ENCODE measurements at places on chromosomes 1 and 21.

GRCh38 chr1:97980530-97980929, 59.7 kb upstream of the DPYD start:
- DNase-seq: no peak

- no peak for DNase-seq
Measured at GRCh38 chr21:14817311-14817710, 247.5 kb downstream of the NRIP1 start.

GRCh38 chr21:17813353-17813752, 5.8 kb downstream of the C21orf91 start:
- DNase-seq: no peak

- no peak for DNase-seq
Measured at GRCh38 chr1:160777486-160778089, 18.4 kb upstream of the LY9 start.

- DNase-seq: no peak
Measured at GRCh38 chr21:39319251-39319756, 5.9 kb upstream of the BRWD1 start.

GRCh38 chr21:22925032-22925431, 1926.8 kb downstream of the NCAM2 start:
- DNase-seq: no peak

DNA sequence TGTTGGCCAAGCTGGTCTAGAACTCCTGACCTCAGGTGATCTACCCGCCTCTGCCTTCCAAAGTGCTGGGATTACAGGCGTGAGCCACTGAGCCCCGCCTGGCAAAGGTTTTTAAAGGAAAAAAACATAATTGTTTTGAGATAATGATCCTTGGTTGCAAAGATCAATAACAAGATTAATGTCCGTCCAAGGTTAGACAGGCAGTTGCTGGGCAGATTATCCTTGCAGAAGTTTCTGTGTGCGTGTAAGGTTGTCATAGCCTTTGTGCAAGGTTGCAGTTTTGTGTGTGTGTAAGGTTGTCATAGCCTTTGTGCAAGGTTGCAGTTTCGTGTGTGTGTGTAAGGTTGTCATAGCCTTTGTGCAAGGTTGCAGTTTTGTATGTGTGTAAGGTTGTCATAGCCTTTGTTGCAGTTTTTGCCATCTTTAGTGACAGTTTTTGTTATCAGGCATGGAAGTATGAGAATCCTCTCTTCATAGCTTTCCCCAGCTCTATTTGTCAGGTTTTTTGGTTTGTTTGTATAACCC, 3.6 kb downstream of the YBEY start:
- DNase-seq: no peak

- DNase-seq: no peak
Measured at GRCh38 chr1:209414803-209415329, 168.6 kb upstream of the CAMK1G start.

DNA sequence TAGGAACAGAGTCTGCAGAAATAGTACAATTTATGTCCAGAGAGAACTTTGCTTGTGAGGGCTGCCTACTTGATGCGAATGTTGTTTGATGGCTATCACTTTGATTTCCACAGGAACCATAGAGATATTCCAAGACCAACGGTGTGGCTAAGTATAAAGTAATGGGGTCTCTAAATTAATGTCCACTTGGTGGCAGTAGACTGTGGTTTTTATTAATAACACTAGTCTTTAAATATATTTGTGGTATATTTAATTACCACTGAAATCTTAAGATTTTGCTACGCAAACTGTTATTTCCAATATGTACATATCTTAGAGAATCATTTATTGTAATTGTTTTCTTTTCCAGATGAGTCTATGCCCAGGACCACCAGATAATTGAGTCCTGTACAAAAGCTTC, 647.9 kb downstream of the PLA2G4A start:
- DNase-seq: no peak

- DNase-seq: no peak
Measured at GRCh38 chr1:237012788-237013383, 8.6 kb upstream of the MT1HL1 start.

- DNase-seq: no peak
Measured at GRCh38 chr1:100009458-100009857, 39.7 kb downstream of the SLC35A3 start.

DNA sequence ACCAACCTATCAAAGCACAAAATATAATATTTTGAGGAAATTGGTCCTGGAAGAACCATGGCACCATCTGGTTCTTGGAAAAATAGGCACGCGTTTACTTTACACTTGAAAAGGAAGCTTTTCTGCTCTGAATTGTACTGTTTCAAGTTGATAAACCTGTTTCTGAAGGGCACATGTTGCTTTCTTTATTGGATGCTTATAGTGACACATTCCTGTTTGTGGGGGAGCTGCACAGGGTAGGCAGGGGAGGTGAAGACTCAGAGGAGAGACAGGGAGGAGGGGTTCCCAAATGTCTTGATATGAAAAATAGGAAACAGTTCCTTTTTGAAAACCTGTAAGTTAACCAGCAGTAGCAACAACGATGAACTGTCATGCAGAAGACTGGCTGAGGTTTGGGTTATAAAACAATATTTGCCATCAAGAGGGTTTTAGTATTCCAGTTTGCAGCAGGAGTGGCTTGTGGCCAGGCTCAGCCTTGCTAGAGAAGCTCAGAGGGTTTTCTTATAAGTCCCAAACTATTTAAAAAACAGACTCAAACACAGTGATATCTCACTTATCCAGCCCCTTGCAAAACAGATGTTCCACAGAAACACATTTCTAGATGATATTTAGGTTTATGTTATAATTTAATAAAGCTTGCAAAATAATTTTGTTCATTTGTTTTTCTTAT, 127.0 kb upstream of the MROH9 start:
- DNase-seq: no peak

DNA sequence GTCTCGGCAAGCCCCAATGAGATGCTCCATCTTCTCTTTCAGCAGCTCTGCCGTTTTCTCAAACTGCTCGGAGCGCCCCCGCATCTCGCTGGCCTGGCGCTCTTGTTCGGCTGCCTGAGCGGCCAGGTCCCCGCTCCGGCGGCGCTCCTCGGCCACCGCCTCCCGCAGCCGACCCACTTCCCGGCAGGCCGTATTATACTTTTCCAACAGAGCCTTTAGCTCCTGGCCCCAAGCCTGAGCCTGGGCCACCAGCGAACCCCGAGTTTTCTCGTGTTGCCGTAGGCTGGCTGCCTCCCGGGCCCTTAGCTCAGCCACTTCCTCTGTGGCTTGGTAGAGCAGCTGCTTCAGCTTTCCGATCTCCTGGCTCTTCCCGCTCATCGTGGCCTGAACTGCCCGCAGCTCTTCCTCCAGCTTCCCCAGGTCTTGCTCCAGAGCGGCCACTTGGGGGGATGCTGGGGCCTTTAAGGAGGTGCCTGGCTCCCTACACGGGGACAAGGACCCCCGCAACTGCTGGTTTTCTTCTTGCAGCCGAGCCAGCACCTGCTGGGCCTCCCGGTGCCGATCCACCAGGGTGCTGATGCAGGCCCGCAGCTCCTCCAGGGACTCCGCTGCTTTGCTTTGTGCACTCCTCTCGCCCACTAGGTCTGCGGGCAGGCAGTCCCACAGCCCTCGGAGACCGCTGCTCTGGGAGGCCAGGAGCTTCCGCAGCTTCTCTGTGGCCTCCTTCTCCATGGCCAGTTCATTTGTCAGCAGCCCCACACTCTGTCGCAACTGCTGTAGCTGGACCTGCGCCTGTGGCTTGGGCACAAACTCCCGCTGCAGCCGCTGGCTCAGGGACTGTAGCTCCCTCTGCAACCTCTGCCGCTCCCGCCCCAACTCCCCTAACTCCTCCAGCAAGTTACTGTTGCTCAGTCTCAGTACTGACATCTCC, 13.4 kb upstream of the PIAS3 start:
- no peak for DNase-seq

DNA sequence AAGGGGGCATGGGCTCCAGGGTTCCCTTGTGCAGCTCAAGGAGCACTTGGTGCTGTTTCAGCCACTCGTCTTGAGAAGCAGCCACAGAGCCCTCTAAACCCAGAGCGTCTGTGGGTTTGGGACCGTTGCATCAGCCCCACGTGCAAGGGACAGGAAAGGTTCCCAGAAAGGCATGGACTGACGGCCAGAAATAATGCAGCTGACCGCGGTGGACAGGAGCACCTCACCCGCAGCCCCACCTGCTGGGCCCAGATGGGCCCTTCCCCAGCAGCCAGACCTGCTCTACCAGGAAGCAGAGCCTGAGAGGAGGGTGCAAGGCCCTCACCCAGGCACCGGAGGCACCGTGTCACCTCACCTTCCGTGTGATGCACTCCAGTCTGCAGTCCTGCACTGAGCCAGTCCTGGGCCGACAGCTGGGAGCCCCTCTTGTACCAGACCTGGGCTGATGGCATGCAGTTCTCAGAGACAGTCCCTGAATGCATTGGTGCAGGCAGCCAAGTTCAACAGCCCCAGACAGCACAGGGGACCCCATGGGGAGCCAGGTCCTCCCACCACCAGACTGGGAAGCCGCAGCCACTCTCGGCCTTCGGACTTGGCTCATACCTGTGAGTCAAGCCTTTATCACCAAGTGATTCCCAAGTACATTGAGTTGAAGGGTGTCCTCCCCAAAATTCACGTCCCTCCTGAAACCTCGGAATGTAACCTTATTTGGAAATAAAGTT, 4.8 kb upstream of the TFF3 start:
- no peak for DNase-seq

GRCh38 chr21:17537299-17537698, 24.5 kb downstream of the CXADR start:
- no peak for DNase-seq

DNA sequence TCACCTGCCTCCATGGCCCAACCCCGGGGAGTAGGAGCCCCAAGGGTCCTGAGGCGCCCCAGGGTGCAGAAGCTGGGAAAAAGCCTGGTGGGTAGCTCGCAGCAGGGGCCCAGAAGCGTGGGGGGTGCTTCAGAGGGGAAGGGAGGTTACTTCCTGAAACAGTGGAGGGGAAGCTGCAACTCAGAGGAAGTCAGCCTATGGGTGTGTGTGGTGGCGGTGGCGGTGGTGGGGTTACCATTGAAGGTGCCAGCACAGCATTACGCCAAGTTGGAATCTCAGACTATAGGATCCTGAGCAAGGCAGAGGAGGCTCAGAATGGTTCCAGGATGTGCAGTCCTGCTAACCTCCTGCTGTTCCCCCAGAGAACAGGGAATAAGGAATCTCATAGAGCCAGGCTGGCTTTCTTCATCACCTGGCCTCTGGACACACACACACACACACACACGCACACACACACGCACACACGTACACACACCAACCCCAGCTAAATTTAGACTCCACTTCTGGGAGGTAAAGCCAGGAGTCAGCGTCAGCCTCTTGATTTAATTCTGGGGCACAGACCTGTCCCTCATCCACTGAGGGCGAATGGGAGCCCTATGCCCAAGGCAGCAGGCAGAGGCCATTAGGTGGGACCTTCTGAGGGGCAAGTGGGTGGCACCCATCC, 1.3 kb downstream of the DENND4B start:
- no peak for DNase-seq

DNA sequence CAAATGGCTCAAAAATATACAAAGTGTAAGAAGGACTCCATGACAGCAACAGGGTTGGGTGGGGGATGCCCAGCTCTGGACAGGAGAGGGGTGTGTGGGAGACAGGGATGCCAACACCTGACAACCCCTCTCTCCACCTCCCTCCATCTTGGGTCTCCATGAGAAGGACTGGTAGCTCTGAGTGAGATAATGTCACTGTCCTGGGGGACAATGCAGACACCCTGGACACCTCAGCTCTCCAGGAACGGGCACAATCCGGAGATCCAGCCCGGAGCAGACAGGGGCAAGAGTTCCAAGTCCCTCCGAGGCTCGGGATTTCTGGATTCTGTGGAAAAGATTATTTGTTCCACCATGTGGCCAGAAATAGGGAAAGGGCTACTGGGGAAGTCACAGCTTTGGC, 122.5 kb downstream of the GLIS1 start:
- DNase-seq: no peak

DNA sequence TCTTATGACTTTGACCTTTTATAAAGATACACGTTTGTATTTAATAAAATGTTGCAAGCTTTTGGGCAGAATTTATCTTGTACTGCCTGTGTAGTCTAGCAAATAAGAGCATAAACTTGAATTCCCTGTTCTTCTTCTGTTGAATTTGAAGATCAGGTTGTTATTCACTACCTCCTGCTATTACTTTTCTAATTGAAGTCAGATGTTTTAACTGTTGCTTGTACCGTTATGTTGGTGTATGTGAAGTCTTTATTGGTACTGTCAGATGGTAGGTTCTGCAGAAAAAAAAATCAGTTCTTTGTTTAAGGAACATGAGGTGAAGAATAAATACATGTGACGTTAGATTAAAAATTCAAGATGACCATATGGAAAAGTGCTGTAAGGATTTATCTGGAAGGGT, 69.1 kb downstream of the DYRK1A start:
- DNase-seq: no peak

GRCh38 chr1:24942789-24943188, 12.7 kb upstream of the RUNX3 start:
- DNase-seq: no peak

DNA sequence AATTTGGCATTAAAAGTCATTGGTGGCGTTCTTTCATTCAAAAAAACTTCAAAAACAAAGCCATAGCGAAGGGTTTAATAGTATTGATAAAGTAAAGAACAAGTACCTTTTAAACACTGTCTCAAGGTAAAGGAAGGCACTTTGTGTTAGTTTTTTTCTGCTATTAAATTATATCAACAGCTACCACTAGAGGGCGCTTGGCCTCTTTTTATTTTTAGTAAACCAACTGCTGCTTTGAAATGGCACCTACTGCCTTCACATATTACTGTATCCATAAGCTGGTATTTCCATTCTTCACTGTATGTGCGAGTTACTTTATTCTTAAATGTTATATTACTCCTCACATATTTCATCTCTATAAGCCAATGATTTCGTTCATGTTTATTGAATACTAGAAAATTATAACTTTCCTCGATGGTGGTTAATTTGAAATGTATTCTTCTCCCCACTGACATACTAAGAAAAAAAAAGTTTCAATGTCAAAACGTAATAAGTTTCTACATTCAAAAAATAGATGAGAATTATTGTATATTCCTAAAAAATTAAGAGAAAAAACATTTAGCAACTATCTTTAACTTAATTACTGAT, 125.7 kb upstream of the CXADR start:
- DNase-seq: peak; percentile 48

DNA sequence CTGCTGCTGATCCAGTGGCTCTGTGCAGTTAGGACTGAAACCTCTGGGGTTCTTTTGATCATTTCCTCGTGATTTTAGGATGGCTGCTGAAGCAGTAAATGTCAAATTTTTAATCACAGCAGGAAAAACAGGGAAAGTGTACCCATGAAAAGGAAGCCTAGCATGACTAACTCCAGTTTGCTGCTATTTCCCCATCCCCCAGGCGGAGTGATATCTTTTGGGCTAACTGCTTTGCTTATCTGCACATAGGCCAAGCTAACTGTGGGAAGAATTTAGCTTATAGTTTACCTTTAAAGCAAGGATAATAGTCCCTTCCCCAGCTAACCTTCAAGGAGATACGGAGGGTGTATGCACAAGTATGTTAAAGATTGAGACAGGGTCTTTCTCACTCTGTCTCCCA, 149.8 kb upstream of the TNR start:
- no peak for DNase-seq

DNA sequence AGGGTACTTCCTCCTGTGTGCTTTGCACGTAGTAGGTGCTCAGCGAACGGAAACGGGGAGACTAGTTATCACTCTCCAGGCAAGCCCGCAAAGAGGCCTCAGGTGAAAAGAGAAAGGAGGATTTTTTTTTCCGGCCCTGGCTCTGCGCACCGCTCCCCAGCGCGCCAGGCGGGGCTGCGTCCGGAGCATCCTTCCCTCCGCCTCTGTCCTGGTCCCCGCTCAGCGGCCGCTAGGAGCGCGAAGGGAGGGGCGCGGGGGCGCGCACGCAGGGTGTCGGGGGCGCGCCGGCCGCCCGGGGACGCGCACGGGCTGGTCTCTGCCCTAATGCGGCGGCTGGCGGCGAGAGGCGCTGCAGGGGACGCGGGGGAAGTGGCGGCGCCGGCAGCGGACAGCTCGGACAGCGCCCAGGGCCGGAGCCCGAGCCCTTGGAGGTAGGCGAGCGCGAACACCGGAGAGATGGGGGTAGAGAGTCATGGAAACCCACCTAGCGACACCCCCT, 42.3 kb upstream of the NFASC start:
- no peak for DNase-seq

Measured in HS-27A (cell line).